ENCODE measurements at places on chromosomes 4 and X.

GRCh38 chrX:109783701-109784079 lies 50.6 kb upstream of the ACSL4 start:
- no peak for DNase-seq

GRCh38 chr4:54661169-54661568 lies 3.4 kb downstream of the KIT start:
- no peak for DNase-seq

GRCh38 chr4:153571006-153571545 lies 104.9 kb downstream of the TMEM131L start:
- DNase-seq = no peak

DNA sequence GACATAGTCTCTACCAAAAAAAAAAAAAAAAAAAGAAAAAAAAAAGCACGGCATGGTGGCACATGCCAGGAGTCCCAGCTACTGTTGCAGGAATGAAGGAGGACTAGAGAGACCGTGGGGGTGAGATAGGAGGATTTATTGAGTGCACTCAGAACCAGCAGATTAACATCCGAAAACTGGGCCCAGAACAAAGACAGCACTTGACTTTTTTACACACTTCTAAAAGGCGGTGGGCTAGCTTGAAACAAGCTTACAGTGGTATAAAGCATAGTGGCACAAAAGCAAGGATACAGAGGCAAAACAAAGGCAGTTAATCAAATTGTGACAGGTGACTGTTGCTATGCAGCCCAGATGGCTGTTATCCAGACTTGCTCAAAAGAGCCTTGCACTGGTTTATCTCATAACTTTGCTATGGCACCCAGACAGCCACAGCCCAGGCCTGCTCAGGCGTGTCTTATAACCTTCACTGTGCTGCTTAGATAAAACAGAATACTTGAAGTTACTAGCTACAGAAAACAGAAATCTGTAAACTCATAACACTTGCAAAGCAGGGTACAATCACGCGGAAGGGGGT lies 9.9 kb upstream of the PI4K2B start:
- no peak for DNase-seq

GRCh38 chr4:159282944-159283343 lies 180.1 kb downstream of the RAPGEF2 start:
- no peak for DNase-seq

GRCh38 chrX:65987811-65988210 lies 52.1 kb downstream of the VSIG4 start:
- DNase-seq = no peak

GRCh38 chr4:42786350-42787078 lies 106.0 kb upstream of the GRXCR1 start:
- DNase-seq = no peak

DNA sequence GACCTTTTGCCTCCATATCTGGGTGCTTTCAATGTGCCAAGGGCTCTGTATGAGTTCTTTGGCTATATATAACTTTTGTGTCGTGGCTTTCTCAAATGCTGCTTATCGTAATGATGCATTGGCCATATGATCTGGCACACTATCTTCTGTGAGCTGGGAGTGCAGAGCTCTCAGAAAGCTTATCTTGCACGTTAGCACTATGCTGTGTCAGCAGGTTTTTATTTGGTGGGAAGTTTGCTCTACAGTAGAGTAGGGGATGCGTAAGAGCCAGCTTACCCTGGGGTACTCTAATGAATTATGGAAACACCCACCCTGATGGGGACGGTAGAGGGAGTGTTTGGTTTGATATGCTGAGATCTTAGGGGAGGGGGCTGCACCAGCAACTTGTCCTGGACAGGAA lies 119.6 kb downstream of the FAAH2 start:
- DNase-seq = no peak

DNA sequence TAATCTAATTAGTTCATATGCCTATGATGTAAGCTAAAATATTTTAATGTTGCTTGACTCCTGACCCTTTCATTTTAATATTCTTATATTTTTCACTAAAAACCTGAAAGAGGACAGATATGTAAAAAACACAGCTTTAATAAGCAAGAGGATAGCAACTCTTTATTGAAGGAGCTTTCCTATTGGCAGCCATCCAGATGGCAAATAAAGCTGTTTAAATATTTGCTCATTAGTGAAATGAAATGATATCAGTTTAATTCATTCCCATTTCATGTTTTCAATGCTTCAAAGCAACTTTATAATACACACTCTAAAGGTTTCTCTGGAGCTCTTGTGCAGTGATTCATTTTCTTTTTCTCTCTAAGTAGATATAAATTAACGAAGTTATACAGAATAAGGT lies 473.4 kb downstream of the PCDH7 start:
- DNase-seq = peak; percentile 70

- no peak for DNase-seq
Observed at GRCh38 chr4:147787204-147787603, 55.3 kb downstream of the ARHGAP10 start.

GRCh38 chr4:137422666-137423065 lies 109.6 kb downstream of the PCDH18 start:
- DNase-seq = no peak

DNA sequence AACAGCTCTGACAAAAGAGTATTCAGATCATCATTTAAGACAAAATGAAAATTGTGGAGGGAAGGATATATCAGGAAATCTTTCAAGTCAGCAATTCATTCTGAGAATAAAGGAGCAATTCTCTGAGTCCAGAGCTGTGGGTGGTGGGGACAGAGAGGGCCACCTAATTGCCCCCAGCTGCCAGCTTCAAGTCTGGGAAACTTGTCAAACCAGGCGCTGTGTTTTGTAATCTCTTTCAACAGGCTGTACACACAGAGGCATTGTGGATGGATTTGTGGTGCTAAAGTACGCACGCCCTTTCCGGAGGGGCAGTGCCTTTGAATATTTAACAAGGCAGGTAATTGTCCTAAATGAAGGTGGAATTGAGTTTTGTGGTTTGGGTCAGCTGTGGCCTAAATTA lies 591.1 kb upstream of the BOD1L1 start:
- no peak for DNase-seq

DNA sequence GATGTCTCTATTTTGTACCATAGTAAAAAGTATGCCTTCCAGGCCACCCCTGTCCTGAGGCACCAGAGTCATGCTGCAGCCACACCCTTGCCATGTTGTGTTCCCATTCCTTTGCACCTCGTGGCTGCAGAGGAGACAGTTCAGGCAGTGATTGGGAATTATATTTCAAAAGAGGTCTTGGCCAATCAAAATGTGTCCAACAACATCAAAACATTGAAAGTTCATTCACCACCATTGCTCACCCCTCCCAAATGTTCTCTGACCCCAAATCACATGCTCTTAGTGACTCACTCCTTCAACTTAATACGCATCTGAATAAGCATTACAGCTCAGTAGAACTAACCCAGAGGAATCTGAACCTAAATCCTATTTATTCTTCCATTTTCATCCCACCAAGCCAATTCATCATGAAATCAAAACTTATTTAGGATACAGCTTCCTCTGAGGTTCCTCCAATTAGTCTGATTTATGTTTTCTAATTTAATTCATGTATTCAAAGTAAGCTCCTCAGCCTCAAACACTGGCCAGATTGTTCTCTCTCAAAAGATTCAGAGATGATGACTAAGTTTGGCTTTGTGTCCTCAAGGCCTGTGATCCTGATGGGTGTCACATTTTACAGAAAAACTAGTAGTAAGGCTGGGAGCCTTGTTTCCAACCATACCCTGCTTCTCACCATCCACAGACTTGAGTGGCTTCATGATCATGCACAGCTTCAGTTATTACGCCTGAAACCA lies 323.2 kb upstream of the INTU start:
- no peak for DNase-seq

GRCh38 chr4:80566203-80566872 lies 230.8 kb downstream of the CFAP299 start:
- no peak for DNase-seq

DNA sequence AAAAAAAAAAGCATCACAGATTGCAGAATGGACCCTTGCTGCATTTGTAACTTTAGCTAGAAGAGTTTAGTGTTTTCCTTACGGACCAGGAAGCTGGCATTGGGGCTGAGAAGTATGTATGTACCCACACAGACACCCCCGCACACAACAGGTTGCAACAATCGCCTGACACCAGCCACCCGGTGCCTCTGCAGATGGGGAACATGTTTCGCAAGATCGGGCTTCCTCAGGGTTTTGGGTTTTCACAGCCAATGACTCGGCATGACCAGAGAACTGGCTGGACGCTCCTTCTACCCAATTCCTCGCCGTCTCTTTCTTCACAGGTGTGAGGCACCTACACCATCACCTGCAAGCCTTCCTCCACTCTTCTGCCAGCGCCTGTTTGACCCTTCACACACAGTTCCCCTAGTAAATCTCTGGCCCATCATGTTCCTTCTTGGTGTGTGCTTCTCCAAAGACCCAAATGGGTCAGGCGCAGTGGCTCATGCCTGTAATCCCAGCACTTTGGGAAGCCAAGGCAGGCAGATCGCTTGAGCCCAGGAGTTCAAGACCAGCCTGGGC lies 70.4 kb downstream of the DHRSX start:
- no peak for DNase-seq

GRCh38 chr4:18611026-18611425 lies 589.5 kb upstream of the LCORL start:
- no peak for DNase-seq

DNA sequence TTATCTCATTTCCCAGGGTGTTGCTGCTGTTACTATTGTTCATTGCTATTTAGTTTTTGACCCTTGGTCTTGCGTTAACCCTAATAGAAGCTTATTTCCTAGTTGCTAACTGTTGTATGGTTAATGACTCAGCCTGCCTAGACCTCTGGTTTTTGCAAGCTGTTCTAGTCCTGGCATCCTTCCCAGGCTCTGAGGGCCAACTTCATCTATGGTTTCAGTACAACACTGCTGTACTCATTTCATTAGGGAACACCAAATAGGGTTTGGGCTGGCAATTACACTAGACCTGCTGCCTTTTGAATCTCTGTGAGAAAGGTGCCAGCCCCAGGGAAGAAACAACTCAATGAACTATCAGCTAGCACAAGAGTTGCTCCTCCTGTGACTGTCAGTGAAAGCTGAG lies 59.6 kb downstream of the DCX start:
- DNase-seq = peak; percentile 66

DNA sequence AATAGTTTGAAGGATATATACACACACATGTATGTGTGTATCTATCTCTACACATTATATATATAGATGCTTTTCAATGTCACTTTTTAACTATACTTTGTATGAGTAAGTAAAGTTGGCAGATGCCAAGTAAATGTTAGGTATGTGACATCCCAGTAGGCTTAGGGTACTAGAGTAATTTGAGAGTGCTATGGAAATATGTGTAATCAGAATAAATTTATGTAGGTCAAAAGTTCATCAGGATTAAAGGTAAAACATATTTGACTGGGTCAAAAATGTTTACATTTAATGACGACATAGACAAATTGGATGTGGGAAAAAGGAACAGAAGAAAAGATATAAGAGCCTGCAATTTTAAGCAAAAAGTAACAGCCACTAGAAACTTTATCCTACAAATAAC lies 588.8 kb downstream of the ANKRD50 start:
- no peak for DNase-seq

- no peak for DNase-seq
Observed at GRCh38 chrX:153722704-153723350, 1.4 kb downstream of the BCAP31 start.

DNA sequence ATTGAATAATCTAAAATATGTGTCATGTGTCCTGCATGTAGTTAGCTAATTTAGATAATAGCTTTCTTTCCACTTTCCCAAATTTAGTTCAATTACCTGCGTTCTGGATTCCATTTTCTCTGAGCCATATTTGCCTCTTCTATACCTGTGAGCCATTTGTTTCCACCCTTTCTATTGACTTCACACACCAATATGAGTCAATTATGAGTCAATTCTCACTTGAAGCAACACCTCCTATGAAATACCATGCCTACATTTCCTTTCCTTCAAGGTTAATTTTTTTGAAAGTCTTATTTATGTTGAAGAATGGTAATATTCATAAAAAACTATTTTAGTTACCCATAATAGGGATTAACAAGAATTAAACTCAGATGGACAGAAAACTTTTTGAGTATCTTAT lies 25.8 kb downstream of the NPY2R start:
- DNase-seq = no peak
